ENCODE measurements at places on chromosomes 3 and 15. TPM values are rescaled to one million over a fixed set of nuclear protein-coding genes. Genes with fewer than 3 reads are reported as not detected.

Gene LRRIQ4
- 0.31 TPM for total RNA-seq

Gene STAB1
- total RNA-seq = 0.27 TPM

Gene MB21D2
- total RNA-seq = 13.4 TPM

Gene SLC28A2
- total RNA-seq = 1.2 TPM

Gene GOLGA8S
- total RNA-seq = 0.81 TPM

Gene CPA3
- not detected for total RNA-seq

Gene ASB14
- not detected for total RNA-seq

DNA sequence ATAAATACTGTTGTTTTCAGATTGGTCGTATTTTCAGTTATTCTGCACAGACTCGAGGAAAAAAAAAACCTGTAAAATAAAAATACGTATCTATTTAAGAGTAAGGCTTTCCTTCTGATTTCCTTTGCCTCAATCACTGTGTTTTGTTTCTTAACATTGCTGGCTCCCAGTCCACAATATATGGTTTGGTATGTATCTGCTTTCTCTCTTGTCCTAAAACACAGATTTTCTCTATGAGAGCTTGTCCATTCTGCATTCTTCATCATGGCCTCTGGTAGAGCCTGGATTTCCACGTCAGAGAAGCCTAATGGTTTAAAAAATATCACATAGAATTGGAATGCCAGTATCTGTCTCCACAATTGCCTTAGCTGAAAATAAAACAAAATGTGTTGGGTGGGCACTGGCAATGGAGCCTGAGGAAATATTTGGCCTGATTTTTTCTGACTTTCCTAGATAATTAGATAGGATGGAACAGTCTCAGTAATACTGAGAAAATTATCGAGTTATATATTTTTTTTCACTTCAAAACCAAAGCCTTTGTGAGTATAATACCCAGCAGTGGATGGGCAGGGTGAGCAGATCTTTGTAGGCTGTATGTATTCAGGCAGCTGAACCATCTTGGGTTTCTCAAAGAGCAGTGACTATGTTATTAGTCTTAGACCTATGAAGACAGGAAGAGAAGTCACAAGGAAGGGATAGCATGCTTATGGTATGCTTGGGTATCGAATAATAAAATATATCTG lies 1.9 kb downstream of the CD200 start:
- no peak for DNase-seq

DNA sequence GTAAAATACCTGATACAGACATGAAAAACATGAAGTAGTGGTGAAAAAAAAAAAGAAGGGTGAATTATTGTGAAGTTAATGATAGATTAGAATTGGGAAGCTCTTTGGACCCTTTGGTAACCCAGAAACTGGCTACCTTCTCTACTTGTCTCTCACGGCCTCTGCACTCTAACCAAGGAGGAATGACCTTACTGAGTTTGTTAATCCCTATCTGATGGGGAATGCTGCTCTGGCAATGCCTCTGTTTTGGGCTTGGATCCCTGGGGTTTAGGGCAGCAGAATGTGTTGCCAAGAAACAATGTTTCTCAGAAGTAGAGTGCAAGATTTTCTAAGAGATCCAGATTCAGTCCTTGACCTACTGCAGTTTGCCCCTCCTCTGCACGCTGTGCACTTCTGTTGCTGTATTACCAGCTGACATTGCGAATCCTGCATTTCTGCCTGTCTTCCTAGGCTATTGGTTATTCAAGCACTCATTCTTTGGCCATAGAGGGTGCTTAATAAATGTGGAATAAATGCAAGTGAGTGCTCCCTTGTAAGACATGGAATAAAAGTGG lies 49.2 kb upstream of the MAP3K13 start:
- DNase-seq = no peak

DNA sequence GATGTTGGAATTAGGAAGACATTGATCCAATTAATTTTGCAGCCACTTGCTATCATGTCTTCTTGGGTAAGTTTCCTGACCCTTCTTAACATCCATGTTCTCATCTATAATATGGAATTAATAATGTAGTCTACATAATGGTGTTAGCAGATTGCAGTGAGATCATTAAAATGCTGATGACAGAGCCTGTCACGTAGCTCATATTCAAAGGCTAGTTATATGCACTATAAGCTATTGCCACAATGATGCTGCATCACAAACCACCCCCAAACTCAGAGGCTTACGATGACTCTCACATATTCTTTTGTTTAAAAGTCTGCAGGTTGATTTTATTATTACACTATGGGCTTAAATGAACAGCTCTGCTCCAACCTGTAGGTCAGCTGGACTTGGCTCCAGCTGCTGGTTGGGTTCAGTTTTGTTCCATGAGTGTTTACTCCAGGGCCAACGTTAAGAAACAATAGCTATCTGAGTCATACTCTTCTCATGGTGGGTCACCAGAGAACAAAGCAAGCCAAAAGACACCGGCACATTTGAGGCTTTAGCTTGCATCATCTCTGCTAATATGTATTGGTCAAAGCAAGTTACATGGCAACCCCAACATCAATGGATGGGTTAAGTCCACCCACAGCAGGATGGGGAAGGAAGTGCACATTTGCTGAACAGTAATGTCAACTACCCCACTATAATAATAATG lies 250.0 kb upstream of the SLCO3A1 start:
- no peak for DNase-seq

DNA sequence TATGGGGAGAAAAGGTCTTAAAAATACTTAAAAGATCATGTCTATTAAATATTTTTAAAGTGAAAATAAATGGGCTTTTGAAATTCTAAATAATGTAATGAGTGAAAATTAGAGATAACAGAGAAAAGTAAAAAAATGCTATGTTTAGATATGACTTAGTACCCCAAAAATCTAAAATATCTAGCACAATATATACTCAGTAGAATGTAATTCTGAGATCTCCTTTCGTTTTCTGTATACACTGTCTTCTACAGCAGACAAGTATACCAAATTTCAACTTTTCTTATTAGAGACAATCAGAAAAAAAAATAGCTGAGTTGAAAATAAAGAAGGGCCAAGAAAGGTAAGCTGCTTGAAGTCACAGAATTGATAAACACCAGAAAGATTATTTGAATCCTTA lies 140.8 kb downstream of the ADAM10 start:
- no peak for DNase-seq

DNA sequence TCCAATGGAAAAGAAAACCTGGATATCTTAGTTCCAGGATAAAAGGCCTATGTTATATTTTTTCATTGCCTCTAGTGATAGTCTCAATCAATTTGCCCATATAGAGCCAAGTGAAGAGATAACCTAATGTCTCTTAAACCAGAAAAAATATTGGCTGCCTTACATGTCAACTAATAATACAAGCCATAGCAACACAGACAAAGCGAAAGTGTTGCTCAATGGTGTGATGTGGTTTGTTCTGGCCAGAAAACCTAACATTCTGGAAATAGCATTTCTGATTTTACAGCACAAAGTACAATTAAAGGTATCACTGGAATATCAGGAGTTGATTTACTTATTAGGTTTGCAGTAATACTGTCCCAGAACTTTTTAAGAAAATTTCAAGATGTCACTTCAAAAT lies 101.5 kb downstream of the ATP8B4 start:
- no peak for DNase-seq

GRCh38 chr3:71924721-71925120 lies 139.8 kb upstream of the PROK2 start:
- DNase-seq = no peak

DNA sequence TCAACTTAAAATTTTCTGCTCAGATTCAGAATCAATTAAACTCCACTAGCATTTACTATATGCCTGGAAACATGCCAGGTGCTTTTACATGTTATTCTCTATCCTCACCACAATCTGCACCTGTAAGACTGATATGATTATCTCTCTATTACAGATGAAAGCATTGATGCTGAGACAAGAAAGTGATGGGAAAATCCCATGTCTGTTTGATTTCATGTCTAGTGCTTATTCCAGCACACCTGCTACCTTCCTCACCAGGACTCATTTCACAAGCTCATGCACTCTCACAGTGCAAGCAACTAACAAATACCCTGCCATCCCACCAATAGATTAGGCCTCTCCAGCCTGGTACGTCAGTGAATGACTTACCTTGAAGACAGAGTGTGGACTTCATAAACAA lies 25.0 kb upstream of the BCL6 start:
- no peak for DNase-seq

- DNase-seq = no peak
Measured at GRCh38 chr15:42063122-42063848, 31.1 kb downstream of the PLA2G4D start.

GRCh38 chr3:175913286-175913685 lies 1054.2 kb downstream of the NAALADL2 start:
- no peak for DNase-seq

DNA sequence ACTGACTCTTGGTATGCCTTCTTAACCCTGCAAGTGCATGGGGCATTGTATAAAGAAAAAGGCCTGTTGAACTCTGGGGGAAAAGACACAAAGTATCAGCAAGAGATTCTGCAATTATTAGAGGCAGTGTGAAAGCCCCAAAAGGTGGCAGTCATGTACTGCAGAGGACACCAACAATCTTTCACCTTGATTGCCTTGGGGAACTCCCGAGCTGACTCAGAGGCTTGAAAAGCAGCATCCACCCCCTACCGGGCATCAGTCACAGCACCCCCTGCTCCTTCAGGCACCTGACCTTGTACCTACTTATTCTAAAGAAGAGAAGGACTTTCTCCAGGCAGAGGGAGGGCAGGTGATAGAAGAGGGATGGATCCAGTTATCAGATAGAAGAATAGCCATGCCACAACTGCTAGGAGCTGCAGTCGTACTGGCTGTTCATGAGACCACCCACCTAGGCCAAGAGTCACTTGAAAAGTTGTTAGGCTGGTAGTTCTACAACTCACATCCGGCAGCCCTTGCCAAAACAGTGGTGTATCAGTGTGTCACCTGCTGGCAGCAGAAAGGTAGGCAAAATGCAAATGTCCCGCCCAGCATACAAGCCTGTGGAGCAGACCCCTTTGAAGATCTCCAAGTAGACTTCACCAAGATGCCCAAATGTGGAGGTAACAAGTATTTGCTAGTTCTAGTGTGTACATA lies 241.6 kb upstream of the CNTN6 start:
- DNase-seq = no peak

- no peak for DNase-seq
Measured at GRCh38 chr3:66983101-66983500, 15.0 kb upstream of the KBTBD8 start.
